ENCODE measurements at places on chromosomes 3 and 15.
A peak's percentile ranks its signal among the peaks of the same experiment; 100 is the strongest.

DNA sequence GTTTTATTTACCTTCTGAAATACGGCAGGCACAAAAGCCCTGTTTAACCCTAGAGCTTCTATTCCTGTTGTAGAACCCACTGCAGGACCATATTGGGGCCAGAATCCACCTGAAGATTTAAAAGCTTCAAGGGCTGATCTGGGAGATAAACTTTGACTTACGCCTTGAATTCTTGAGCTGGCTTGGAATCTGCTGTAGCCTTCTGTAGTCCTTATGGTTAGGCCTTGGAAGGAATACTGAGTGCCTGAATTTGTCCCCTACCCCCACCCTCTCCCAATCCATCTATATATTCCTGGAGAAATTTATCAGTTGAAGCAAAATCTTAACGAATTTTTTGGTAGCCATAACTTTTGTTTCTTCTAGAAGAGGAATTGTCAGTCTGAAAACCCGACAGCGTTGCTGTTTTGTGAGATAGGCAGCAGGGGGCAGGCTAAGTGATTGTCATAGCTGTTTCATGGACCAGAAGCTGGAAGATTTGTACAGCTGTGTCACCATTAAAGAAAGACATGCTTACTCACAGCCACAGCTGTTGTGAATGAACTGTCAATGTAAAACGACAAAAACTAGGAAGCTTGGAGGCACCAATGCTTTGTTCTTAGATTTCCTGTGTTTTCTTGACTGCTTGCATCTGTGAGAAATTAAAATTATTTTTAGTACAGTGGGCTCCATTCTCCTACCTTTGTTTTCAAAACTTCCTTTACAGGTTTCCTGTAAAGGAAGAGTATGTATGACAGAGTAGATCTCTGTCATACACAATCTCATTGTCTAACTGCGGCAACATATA, 12.8 kb downstream of the LXN start:
- peak; percentile 30 for DNase-seq

DNA sequence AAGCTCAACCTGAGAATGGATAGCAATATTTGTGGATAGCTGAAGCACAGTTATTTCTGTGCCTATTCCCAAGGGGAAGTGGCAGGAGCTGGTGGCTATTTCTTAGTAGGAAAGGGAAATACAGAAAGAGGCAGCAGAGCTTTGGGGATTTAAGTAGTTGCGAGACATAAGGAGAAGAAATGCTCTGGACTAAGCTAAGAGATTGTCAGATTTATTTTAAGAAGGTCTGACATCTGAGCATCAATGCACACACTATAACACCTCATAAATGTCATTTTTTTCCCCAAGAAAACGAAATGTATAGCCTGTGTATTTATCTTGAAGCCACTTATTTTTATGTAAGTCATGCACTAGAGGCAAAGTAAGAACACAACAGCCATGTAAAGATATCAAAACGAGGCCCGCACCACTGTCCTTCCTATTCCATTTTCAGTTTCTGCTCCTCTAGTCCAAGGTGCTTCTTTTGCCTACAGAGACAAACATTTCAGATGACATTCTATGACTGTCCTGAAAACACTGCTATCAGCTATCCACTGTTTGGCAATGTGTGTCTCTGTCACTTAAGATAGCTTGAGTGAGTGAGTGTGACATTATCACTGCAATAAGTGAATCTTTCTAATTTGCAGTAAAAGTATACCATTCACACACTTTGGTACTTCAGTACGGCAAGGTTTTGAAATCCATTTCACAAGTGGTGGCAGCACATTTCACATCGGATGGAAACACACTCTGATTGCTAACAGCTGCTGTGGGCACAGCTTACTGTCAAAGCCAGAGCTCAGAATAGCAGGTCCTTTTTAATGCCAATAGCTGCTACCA, 62.7 kb upstream of the ICE2 start:
- no peak for DNase-seq

DNA sequence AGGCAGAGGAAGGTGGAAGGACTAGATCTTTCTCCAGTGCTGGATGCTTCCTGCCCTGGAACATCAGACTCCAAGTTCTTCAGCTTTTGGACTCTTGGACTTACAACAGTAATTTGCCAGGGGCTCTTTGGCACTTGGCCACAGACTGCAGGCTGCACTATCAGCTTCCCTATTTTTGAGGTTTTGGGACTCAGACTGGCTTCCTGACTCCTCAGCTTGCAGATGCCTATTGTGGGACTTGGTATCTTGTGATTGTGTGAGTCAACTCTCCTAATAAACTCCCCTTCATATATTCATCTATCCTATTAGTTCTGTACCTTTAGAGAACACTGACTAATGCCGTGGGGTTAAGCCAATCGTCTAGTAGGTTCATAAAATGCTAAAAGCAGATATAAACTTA, 8.8 kb upstream of the B3GNT5 start:
- DNase-seq, result no peak

DNA sequence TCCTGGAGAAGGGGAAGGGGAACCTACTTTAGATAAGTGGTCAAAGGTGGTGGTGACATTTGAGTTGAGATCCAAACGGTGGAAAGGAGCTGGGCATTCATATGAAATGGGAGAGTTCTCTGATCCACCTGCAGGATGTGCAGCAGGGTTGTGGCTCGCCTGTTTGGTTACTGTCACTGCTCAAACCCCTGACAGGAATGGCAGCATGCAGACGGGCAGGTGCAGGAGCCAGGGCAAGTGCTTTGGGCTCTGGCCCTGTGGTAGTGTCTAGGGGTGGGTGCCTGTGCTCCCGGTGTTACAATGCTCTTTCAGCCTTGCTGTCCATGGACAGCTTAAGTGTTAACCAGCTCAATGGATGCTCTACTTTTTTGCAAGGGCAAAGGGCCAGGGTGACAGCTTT, 18.5 kb downstream of the PAQR9 start:
- DNase-seq, result no peak

- DNase-seq, result peak; percentile 82
Measured at GRCh38 chr3:66407611-66408218, 93.1 kb downstream of the LRIG1 start.

GRCh38 chr3:42547401-42547945, 34.3 kb downstream of the SEC22C start:
- DNase-seq, result peak; percentile 72

DNA sequence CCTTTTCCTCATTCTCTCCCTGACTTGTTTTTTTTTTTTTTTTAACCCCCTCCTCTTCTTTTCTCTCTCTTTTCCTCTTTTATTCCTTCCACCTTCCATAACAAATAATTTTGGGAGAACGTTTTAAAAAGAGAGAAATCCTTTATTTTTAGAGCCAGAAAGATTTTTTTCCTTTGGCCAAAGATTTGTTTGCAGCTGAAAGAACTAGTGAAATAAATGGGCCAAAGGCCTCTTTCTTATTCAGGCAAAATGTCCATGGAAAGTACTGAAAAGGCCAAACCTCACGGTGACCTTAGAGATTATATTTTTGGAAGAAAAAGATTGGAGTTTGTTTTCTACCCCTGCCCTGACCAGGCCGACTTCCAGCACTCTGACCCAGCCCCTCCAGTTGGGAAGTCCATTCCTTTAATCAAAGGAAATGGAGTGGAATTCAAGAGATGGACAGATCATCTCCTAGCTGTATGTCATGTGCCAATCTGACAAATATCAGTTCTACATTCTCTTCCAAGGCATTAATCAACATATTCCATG, 214.3 kb upstream of the ADAMTS9 start:
- DNase-seq, result no peak

GRCh38 chr3:159964166-159964973, 24.3 kb upstream of the IL12A start:
- no peak for DNase-seq

GRCh38 chr3:57094575-57094974, 34.1 kb downstream of the SPATA12 start:
- no peak for DNase-seq

DNA sequence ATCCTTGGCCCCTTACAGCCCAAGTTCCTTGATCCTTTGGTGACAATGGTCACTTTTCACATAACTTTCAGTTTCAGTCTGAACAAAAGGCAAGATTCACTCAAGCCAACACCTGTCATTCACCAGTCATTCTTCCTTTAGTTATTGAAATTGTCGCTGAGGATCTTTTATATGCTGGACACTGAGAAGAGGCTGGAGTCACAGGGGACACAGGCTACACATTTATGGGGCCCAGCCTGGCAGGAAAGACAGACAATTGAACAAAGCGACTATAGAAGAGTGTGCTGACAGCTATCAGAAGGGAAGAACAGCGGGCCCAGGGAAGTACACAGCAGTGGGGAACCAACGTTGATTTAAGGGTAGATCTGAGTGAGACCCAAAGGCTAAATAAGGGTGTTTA, 69.8 kb upstream of the PROK2 start:
- no peak for DNase-seq
